Stimulated activated CD4-positive, alpha-beta T cell treated with anti-CD3 and anti-CD28 coated beads, Interleukin-1b, Interleukin-23, amount 100 ng/mL, for 4 hours (primary cell): ENCODE measurements at places on chromosomes 5 and 9.

DNA sequence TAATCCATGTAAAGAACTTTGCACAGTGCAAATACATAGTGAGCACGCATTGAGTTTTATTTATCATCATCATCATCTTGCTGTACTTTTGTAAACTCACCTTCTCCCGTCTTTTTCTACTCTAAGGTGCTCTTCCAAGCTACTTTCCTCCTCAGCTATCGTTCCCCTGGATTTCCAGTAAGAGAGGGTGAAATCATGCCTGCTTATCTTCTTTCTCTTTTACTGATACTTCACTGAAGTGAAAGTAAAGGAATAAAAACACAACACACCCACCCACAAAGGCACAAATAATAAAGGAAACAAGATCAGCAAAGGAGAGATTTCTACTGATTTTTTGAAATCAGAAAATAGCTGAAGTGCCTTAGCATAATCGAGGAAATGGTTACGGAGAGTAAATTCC, 509.9 kb downstream of the RAB3C start:
- no peak for DNase-seq

DNA sequence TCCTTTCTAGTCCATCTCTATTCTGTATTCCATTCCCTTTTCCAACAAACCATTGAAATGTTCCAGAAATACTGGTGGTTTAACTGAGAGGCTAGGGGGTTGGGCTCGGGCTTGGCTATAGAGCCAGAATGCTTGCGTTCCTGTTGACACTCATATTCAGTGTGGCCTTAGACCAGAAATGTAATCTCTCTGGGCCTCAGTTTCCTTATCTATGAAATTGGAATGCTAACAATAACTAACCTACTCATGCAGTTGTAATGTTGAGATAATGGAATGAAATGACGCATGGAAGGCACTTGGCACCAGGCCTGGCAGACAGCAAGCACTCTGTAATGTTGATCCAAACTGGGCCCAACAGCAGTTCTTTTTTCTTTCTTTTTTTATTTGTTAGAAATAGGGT, 26.8 kb downstream of the JADE2 start:
- DNase-seq = no peak

DNA sequence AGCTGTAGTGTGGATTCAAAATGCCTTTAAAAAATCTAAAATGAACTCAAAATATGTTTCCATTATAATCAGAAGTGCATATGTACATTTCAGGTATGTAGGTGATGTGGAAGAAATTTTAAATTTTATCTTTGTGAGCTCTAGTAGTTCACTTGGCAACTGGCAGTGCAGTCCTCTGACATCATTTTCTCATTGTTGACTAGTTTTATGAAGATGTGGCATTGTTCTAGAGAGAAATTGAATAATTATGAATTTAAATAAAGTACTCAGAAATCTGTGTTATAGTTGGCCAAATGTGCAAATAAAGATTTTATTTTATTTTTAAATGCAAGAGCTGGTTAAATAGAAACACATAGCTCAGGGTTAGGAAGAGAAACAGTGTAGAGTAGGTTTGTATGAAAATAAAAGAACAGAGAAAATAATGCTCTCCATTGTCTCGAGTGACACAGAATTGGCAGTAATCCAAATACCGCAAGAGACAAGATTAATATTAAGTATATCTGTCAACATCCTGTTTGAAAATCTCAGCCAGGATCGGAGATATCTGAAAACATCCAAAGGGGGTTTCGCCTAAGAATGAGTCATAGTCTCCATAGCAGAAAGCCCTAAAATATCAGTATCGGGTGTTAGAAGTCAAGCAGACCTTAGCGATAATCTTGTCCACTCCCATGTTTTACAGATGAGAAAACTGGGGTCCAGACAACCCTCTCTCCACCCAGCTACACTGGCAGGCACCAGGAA, 189.4 kb downstream of the CCDC192 start:
- DNase-seq = no peak

DNA sequence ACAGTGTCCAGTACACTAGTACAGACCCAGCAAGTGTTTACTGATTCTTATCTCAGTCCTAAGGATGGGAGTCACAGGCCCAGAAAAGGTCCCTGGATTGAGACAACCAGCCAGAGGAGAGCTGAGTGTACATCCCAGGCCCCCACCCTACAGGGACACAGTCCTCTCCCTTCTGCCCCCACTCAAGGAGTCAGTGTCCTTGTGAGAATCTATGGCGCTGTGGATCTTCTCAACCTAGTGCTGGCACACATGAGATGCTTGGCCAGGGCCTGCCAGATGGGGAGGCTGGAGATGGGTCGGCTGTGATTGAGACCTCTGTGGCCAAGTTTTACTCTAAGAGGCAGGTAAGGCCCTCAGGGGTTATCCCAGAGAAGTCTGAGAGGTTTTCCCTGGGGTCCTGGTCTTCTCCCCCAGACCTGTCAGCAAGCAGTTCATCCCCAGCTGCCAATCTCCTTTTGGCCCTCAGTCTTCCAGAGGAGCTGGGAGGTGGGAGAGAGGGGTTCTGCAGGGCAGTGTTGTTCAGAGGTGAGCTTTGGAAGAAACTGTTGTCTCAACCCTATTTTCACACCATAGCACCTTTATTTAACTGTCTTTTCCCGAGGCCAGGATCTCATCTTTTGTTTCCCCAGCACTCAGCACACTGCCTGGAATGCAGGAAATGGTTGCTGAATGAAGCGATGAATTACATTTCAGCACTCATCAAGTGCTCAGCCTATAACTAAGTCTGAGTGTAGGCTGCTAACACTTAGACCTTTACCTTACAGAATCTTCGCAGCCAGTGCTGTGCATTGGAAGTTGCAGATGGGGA, 3.2 kb upstream of the NSD1 start:
- no peak for DNase-seq

DNA sequence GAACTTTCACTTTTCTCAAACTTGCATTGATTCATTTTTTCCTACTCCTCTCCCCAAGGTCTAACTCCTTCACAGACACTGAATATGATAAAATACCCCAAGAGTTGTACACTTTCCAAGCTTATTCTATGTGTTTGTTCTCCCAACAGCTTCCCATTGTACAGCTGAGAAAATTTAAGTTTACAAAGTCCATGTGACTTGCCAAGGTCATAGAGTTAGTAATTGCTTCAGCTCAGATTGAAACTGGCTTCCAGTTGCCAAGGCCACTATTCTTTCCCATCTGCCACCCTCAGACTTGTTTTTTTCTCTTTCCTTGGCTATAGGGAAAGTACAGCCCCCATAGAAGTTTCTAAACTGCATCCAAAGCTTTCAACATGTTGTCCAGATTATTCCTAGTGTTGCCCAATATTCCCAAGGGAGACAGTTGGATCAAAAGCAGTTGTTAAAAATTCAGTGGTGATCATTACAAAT, 34.8 kb downstream of the TNFSF8 start:
- DNase-seq = no peak

DNA sequence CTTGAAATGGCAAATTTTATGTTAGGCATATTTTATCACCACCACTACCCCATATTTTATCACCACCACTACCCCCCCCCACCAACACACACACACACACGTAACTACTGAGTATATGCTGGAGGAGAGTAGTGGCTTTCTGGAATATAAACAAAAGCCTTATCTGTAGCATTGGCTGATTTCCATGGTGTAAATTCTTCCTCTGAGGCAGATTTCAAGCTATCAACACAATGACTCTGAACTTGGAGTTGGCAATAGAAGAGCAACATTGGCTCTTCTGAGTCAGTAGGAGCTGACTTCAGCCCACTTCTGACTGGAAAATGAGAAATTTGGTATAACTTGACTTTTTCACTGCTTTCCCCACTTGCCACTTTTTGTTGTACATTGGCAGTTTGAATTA, 143.0 kb downstream of the CAVIN4 start:
- DNase-seq = no peak

DNA sequence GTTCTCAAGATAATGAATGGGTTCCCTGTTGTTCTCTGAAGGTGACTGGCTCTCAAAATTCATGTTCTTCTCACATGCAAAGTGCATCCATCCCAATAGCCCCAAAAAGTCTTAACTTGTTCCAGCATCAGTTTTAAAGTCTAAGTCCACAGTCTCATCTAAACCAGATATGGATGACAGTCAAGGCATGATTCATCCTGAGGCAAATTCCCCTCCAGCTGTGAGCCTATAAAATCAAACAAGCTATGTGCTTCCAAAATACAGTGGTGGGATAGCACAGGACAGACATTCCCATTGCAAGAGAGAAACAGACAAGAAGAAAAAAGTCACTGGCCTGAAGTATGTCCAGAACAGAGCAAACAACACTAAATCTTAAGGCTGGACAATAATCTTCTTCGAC, 25.4 kb downstream of the FBXO10 start:
- DNase-seq = no peak

DNA sequence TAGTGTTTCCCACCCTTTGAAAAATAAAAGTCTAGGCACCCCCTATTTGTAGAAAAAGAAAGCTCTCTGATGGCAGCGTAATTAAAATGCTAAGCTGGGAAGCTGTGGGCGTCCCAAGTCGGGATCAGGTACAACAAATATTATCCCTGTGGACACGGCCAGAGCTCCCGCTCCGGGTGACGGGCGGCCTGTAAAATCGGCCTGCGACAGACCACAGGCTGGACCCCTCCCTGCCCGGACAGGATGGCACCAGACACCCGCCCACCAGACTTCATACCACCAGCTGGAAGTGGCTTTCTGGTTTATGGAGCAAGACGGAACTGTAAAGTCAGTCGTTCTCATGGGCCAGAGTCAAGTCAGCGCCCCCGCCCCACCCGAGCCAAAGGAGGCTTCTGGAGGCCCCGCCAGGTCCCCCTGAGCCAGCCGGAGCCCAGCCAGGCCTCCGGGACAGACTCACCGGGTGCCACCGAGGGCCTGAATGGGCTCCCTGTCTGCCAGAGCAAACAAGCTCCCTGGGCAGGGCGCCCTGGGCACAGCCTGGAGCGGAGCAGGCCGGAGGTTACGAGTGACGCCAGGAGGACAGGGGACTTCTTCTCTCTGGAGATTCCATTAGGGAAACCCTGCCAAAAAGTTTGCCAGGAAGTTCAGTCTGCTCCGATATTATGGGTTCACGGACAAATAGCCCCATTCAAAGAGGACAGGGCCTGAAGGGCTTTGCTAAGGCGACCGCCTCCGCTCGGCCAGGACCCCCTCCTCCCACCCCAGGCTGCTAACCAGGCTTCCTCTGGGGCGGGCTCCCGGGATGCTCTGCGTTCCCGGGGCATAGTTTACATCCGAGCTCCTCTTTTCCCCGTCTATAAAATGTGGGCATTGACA, 173.7 kb downstream of the ERCC6L2 start:
- DNase-seq = no peak

GRCh38 chr5:133304178-133304577, 252.4 kb downstream of the HSPA4 start:
- DNase-seq = no peak

DNA sequence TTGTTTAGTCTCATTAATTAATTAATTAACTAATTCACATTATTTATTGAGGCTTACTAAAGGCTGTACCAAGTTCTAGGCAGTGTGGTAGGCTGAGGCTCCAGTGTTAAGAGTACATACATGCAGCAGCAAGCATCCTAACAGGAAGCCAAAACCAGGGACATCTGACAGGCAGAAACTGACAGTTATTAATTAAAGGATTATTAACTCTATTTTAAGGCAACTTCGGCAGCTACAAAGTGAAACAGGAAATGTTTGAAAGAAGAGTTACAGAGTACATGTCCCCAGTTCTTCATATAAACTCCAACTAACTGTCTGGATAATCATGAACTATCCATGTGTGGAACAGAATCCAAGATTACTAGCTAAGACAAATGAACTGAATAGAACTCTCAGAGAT, 39.3 kb upstream of the GABRB2 start:
- DNase-seq = no peak

DNA sequence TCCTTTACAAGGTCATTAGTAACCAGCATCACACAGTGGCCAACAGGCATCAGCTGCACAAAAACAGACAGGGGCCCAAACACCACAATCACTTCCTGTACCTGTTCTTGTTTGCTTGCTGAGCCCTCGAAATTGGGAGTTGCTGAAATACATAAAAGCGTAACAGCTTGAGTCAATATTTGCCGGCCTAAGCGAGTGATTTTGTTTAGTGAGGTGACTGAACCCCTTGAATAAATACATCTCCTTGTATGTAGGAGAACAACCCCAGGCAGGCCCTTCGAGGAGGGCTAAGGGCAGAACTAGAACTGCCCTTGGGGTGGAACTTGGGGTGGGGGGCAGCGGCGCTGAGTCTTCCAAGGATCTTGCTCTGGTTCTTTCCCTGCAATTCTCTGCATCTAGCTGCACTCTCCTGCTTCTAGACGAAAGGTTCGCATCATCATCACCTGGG, 502.5 kb downstream of the RASEF start:
- DNase-seq = no peak
